ENCODE measurements at places on chromosomes 3 and 15. TPM values are rescaled to one million over a fixed set of nuclear protein-coding genes. Genes with fewer than 3 reads are reported as not detected.

GRCh38 chr3:122668930-122669730, 11.5 kb upstream of the PARP14 start:
- DNase-seq: peak; percentile 64

GRCh38 chr3:68059628-68060152, 405.3 kb upstream of the SUCLG2 start:
- DNase-seq: no peak

DNA sequence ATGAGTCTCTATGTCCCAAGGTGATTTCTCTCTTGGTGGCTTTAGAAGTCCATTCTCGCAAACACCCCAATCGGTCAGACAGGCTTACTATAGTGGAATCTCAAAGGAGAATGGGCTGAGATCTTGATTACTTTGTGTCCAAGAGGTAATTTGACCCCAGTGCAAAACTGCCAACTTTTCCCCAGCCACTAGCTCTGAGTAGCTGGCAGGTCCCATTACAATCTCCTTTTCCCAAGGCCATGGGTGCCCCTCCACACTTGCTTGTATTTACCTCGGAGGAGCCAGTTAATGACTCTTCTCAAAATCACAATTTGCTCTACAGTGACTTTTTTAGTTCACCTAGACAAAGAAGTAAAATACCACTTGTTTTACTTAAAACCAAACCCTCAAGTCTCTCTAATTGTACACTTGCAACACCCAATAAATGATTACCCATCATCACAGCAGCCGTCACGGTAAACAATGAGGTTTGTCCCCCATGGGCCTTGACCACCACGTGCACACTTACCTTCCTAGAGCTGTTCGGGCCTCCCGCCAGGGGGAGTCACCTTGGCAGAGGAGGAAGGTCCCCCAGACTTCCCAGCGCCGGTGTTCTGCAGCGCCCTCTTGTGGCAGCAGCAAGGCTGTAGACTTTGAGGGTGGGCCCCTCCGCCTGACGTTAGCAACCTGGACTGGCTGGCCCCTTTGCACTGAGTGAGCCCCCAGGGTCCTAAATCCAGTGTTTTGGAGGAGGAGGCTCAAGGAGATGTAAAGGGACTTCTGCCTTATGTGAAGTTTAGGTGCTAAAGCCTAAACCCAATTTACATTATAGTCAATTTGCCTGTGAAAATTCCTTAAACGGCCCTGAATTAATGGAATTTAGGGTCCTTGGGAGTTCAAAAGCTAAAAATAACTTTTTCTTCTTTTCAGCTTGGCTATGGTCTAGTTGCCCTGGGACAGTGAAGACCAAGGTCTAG, 18.7 kb upstream of the HDAC11 start:
- peak; percentile 40 for DNase-seq

DNA sequence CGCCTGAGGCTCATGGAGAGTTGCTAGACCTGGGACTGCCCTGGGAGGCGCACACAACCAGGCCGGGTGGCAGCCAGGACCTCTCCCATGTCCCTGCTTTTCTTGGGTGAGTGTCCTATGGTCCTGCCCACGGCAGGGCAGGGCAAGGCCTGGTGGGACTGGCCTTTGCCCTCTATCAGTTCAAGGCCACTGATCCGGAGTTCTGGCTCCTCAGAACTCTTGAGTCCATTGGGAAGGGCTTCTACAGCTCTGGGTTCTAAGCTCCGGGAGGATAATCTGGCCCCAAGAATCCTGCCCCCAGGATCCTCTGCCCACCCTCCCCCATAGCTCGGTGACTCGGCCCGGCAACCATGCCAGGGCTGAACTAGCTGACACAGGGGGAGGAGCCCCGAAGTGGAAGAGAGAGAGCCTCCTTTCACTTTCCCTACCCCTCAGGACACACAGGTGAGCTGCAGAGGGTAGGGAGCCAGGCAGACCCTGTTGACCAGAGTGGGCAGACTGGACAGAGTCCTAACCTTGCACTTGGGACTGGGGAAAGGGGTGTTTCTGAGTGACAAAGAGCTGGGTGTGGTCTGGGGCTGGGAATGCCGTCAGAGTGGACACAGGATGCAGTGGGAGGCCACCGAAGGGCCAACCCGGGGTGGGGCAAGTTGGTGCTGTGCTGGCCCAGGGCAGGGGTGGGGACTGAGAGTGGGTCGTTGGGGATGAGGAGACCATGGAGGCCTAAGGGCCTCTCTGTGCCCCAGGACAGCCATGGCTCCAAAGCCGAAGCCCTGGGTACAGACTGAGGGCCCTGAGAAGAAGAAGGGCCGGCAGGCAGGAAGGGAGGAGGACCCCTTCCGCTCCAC, 664 bp downstream of the PARP3 start:
- DNase-seq: peak; percentile 69

- no peak for DNase-seq
These were observed 8.7 kb upstream of the YEATS2 start for GRCh38 chr3:183688874-183689273.

GRCh38 chr3:59429198-59429597, 379.4 kb upstream of the CFAP20DC start:
- DNase-seq: no peak

DNA sequence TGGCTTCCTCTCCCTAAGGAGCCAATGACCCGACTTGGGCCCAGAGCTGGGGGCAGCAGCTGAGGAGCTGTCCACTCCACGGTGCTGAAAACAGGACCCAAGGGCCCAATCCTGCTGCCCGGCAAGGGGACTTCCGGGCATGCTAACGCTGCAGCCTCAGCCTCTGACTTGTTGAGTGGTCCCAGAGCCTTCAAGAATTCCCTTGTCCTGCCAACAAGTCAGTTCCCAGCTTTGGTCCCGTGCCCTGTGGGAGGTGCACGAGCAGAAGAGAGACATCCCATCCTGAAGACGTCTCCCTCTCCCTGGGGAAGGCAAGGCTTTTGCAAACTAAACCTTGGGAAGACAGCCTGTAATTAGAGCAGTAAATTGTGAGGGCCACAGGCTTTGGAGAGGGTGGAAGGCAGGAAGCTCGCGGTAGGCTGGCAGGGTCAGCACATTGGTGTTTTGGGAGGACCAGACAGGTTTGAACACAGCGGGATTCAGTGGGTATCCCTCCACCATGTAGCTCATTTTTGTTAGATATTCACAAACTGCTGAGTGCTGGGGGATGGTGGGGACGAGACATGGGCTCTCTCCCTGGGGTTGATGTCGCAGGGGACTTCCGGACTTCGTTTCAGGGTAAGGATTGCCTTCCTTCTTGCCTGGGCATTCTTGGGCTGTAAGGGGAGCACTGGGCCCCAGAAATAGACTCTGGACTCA, 29.8 kb upstream of the PRR23E start:
- DNase-seq: no peak

GRCh38 chr3:80391573-80391972, 623.8 kb upstream of the ROBO1 start:
- no peak for DNase-seq

DNA sequence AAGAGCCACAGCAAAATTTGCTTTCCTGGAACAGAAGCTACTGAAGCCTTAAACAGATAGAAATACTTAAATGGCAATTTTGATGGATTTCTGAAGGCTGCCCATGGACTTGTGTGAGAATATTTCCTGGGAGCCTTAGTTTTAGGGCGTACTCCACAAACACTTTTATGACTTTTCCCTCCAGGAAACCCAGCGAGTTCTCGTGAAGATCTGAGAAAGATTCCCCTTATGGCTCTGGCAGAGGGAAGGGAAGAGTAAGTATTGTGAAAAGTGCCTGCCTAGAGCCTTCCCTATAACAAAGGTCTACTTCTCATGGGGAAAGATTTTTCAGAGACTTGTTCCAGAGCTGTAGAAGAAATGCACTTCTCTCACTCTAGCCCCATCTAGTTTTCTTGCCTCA, 31.1 kb upstream of the TRAT1 start:
- DNase-seq: no peak

- no peak for DNase-seq
These were observed 797.3 kb downstream of the NAALADL2 start for GRCh38 chr3:175656461-175656860.

GRCh38 chr3:13457593-13457992, 22.5 kb upstream of the HDAC11 start:
- DNase-seq: no peak

DNA sequence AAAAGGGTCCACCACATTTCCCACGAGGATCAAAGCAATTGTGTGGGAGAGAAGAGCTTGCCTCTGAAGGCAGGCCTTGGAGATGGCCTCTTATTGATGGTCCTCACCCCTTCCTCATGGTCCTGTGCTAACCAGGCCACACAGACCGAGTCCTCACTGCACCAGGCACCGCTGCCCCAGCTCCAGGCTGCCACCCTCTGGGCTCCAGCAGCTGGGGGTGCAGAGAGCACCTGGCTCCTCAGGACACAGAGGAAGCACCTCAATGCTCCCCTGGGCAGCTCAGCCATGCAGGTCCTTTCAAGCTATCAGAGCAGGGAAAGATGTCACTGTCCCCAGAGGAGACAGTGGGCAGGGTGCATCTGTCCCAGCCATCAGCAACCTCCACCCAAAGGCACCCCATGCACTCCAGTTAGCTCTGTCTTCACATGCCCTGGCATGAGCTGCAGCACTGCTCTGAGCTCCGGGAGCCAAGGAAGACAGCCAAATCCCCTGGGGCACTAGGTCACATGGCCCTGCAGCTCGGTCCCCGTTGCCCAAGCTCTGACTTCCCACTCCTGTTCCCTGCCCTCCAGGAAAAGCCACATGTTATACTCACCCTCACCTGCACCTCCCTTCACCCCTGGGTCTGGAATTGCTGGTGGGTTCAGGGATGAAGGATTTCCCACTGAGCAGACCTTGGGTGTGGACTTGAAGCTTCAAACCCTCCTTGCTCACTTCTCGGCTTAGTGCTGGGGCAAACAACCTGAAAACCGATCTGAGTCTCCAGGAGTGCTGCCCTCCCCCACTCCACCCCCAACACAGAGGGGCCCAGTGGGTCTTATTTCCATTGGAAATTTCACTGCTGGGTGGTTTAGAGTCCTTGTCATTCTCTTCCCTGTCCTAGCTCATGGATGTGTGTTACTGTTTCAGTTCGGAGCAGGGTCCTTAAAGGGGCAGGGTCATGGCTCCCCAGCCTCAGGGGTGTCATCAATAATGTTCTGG, 32.6 kb downstream of the ALS2CL start:
- peak; percentile 62 for DNase-seq

DNA sequence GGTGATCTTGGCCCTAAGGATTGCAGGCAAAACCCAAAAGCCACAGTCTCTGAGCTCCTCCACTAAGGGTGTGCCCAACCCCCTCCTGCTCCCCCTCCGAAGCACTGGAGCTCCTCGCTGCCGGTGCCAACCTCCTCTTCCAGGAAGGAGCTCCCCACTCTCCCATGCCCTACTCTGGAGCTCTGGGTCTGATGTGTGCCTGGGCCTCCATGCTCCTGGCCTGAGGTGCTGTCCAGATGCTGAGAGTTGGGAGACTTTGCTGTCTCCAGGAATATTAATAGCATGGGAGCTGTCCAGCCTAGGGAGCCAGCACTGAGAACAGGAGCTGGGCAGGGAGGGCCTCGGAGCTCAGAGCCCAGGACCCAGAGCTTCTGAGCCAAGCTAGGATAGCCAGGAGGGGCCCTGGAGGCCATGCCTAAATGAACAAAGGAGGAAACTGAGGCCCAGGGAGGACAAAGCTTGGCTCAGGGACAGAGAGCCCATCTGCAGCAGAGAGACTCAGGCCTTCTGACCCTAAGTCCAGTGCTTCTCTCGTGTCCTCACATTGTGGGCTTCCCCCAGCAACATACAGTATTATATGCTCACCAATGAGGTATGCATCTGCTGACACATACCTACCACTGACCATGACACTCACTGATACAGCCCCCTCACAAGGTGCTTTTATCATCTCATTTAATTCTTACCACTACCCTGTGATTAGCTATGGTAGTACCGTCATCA, 36.9 kb upstream of the HERC1 start:
- peak; percentile 86 for DNase-seq

DNA sequence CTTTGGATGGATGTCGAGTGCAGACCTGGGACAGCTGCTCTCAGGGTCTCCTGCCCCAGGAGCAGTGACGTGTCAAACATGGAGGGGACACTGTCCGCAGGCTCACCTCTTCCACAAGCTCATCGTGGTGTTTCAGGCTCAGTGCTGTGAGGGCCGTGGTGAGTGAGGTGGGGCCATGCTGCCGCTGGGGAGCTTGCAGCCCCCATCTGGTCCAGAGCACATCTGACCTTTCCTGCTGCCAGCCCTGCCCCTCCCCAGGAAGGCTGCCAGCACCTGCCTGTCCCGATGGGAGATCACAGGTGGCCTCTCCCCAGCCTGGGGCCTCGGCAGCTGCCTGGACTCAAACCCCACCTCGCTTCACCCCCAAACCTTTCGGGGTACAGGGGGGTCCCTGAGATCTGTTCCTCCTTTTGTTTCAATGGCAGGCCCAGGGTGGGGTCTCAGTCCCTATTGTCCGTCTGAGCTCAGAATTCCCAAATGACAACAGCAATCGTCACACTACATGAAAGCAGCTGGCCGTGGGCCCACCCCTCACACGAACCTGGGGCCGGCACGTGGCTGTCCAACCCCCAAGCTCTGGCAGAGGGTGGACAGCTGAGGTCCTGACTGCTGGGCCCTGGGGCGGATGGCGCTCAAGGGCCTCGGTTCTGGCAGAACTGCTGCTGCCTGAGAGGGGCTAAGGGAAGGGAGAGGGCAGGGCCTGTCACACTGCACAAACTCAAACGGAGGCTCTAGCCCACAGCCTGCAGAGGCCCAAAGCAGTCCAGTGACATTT, 65.0 kb upstream of the RPL32 start:
- DNase-seq: no peak

DNA sequence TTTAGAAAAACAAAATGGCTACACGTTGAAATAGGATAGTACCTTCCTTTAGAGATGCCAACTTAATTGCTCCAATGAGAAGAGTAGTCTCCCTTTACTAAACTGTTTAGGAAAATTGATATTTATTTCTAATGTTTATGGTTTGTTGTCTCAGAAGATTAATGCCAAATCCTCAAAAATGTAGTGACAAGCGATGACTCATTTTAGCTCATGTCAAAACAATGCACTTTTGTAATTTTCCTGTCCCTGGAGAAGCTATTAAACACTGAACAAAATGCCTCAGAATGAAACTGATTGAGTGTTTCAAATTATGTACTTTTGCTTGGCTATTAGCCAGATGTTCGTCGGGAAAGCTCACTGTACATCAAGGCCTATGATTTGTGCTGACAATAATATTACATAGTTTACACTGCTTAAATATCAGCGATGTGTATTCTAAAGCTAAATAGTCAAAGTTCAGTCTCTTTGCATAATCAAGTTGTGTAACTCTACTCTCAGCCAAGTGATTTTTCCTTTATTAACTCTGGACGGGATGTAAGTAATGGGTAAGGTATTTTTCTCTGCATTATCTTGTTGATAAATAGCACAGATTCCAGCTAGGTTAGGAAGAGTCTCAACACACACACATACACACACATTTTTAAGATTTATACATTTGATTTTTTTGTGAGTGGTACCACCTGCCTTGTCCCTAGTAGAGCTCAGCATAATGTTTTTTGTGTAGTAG, 83.7 kb downstream of the CMSS1 start:
- peak; percentile 75 for DNase-seq

- DNase-seq: no peak
These were observed 460.9 kb downstream of the OTOL1 start for GRCh38 chr3:161957467-161957866.

GRCh38 chr15:51677452-51677851, 3.9 kb upstream of the SCG3 start:
- DNase-seq: no peak

Gene ARHGAP11A
- total RNA-seq: 73.0 TPM

Gene APOD
- 1.6 TPM for total RNA-seq

Gene DAZL
- total RNA-seq: not detected

Gene TLR9
- not detected for total RNA-seq

Gene GOLGA8Q
- total RNA-seq: not detected

Gene GABRR3
- not detected for total RNA-seq

Gene ZBED2
- total RNA-seq: not detected

Gene CCDC54
- total RNA-seq: not detected

Gene LRRC2
- total RNA-seq: 0.12 TPM

Gene PLSCR4
- 7.3 TPM for total RNA-seq

Gene PIGZ
- total RNA-seq: 4.5 TPM

Gene STRA6
- total RNA-seq: 114 TPM

Gene P2RY13
- not detected for total RNA-seq

Gene FETUB
- total RNA-seq: not detected

All from RPMI7951 (cell line).